Left renal pelvis (tissue), 4 donors: ENCODE measurements at places on chromosomes 2 and 18. TPM values are rescaled to one million over a fixed set of nuclear protein-coding genes. Genes with fewer than 3 reads are reported as not detected.

ALPP gene
- polyA plus RNA-seq, result not detected

EFHD1 gene
- 90.4 TPM for polyA plus RNA-seq

PLCL1 gene
- polyA plus RNA-seq, result 14.9 TPM

RSAD2 gene
- 6.3 TPM for polyA plus RNA-seq

IFIH1 gene
- polyA plus RNA-seq, result 6.2 TPM

MYCN gene
- polyA plus RNA-seq, result 37.7 TPM

GPBAR1 gene
- polyA plus RNA-seq, result 2.0 TPM

CD8B2 gene
- 0.14 TPM for polyA plus RNA-seq

VIT gene
- polyA plus RNA-seq, result not detected

FBXO36 gene
- polyA plus RNA-seq, result 8.0 TPM

PPP1R1C gene
- polyA plus RNA-seq, result 2.8 TPM

BCL2 gene
- polyA plus RNA-seq, result 23.5 TPM

MEP1B gene
- 0.07 TPM for polyA plus RNA-seq

LRATD1 gene
- polyA plus RNA-seq, result 18.8 TPM

IL36RN gene
- polyA plus RNA-seq, result not detected

PDE11A gene
- 8.3 TPM for polyA plus RNA-seq

TRMT61B gene
- 27.4 TPM for polyA plus RNA-seq

VWC2L gene
- not detected for polyA plus RNA-seq

TMEM17 gene
- polyA plus RNA-seq, result 5.9 TPM

TTC31 gene
- 30.2 TPM for polyA plus RNA-seq

HOXD9 gene
- 106 TPM for polyA plus RNA-seq

IL1R2 gene
- 0.47 TPM for polyA plus RNA-seq

NR4A2 gene
- polyA plus RNA-seq, result 4.4 TPM

UGP2 gene
- polyA plus RNA-seq, result 132 TPM

NHEJ1 gene
- 20.4 TPM for polyA plus RNA-seq

VWA3B gene
- polyA plus RNA-seq, result 0.26 TPM

CETN1 gene
- not detected for polyA plus RNA-seq
